ENCODE measurements at places on chromosomes 13 and 19.
A peak's percentile ranks its signal among the peaks of the same experiment; 100 is the strongest.

- peak; percentile 5 for DNase-seq
Measured at GRCh38 chr13:32019612-32020233, 11.9 kb upstream of the FRY start.

DNA sequence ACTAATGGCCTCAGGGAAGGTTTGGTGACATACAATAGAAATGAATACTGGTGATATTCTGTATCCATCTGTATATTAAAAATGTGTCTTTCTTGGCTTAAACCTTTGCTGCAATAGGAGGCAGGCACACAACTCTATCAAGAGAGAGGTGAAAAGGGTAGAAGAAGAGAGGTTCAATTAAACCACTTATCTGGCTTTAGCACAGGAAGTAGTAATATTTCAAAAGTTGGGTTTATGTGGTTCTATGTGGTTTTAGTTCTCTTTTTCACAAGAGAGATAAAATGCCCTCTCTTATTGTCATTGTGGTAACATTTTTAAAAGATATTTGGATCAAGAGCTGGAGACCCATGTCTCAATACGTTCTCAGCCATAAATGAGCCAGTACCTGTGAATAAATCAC lies 146.2 kb upstream of the FNDC3A start:
- DNase-seq = no peak

DNA sequence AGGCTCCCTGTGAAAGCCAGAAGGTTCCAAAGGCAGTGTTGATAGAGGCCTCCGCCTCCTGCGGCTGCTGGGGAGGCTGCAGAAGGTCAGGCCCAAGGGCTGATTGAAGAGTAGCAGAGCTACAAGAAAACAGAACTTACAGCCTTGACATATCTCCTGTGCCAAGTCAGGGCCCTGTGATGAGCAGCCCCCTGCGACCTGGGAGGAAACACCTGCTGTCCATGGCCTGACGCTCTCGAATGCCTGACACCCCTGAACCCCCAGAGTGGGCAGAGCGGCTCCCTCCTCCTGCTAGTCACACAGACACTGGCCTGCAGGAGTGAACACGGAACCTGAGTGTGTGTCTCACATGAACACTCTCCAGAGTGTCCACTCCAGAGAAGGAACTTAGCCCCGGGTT lies 38.2 kb upstream of the TUBGCP3 start:
- DNase-seq = no peak

DNA sequence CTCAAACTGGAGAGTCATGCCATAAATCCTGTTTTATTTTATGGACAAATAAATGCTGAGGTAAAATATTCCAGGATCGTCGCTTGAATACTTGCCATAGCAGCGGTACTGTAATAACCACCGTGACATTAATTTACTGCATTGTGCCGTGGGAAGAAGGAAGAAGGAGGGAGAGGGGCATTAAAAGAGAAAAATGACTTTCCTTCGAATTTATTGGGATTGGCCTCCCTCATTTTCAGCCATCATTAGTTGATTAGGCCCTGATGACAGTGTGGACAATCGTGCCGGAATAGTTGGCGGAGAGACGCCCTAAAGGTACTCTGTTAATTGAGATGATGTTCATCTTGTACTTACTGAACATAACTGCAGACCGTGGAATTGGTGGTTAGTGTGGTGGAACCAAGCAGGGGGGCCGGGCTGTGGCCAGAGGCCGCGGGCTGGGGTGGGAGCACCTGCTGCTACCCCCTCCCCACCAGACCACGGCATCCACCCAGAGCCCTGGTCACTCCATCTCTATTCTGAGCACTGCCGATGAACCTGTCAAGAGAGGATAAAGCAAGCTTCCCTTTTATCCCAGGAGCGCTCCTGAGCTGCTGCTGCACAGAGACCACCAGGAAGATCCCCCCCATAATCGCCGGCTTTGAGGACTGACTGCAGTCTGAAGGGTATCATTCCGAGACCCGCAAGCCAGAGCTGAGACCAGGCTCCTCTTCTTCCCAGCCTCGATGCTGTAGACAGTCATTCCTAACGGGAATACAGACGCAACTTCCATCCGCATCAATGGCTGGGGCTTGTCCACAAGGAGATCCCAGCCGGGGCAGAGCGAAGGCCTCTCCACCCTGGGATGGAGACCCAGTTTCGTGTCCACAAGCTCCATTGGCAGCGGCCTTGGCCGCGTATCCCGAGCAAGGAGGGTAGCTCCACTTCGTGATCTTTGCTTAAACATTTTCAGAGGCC lies 168.3 kb upstream of the TSHZ3 start:
- DNase-seq = no peak
